ENCODE measurements at places on chromosomes 2 and 18. TPM values are rescaled to one million over a fixed set of nuclear protein-coding genes. Genes with fewer than 3 reads are reported as not detected.

CYP26B1 gene
- total RNA-seq, result 4.5 TPM

SLC38A11 gene
- total RNA-seq, result 0.07 TPM

DNA sequence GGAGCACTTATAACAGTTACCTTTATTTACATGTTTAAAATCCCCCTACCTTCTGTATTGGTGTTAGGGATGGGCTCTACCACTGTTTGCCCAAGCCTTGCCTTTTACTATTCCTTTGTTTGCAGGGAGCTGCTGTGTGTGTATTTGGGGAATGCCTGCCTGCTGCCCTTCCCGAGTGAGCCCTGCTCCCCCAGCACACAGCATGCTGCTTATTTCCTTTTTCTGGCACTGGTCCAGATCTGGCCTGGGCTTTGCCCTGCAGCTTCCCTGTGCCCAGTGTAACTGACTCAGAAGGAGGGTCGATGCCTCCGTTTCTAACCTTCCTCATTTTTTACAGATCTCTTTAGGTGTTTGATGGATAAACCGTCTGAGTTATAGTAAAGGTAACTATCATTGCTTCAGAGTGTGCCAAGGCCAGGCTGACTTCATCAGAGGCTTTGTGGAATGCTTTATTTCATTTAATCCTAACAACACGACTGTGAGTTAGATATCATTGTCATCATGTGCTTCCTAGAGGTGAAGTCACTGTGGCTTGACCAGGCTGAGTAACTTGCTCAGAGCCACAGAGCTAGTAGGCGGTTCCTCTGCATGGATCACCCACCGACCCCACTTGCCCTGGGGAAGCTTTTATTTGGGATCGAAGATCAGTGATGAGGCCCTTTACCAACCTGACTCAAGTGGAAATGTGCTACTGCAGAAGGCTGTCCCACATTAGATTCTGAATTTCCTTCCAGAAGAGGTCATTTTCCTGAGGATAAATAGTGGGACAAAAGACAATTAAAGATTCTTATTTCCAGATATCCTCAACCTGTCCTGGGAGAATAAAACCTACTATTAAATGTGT, 238.8 kb downstream of the ZNF407 start:
- DNase-seq, result no peak

KCNJ13 gene
- not detected for total RNA-seq

TEKT4 gene
- 0.19 TPM for total RNA-seq

TDRD15 gene
- total RNA-seq, result not detected

- DNase-seq, result no peak
Measured at GRCh38 chr2:57181315-57182038, 865.1 kb upstream of the VRK2 start.
